ENCODE measurements at places on chromosomes 4 and X.

GRCh38 chrX:64580605-64581004 lies 185.4 kb upstream of the MTMR8 start:
- DNase-seq: no peak

DNA sequence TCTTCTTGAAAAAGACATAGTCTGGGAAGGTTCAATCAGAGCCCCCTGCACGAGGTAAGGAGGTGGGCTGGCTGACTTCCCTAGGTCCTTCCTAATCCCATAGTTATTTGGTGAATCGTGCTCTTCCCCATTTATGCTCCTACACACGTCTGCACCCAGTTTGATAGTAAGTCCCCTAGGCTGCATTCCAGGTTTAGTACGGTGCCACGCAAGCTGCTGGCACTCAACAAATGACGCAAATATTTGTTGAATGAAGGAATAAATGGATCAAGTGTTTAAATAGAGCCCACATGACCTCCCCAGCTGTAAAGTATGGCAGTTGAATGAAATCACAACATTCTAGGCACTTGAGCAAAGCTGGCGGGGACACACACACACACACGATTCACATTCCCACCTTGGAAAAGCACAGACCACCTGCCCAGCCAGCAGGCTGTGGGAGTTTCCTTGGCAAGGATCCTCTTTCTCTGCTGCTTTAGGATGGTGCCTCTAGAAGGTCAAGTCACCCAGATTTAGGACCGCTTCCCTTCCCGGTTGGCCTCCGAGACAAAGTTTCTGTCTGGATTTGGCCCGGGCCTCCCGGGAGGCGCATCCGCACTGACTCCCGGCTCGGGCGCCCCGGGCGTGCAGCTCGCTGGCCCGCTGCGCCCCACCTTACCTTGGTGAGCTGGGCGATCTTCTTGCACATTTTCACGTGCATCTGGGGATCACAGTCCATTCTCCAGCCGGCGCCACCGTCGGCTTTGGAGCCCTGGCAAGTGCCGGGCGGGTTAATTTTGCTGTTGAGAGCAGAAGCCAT lies 721 bp downstream of the FAM184B start:
- DNase-seq: no peak

DNA sequence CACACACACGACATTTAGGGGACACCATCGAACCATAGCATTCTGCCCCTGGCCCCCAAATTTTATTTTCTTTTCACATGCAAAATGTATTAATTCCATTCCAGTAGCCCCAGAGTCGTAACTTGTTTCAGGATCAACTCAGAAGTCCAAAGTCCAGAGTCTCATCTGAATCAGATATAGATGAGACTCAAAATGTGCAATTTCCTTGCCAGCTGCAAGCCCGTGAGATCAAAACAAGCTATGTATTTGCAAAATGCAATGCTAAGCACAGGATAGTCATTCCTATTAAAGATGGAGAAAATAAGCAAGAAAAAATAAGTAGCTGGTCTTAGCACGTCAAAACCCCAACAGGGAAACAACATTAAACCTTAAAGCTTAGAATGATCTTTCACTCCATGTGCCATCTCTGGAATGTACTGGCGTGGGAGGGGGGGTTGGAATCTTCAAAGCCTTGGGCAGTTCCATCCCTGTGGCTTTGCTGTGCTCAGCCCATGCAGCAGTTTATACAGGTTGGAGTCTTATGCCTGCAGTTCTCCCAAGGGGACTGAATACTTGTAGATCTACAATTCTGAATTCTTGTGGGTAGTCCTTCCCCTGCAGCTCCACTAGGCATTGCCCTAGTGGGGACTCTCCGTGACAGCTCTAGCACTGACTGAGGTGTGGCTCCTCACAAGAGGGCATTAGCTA lies 47.7 kb upstream of the SYTL5 start:
- no peak for DNase-seq

- no peak for DNase-seq
Measured at GRCh38 chrX:65586491-65586890, 51.9 kb upstream of the LAS1L start.

- DNase-seq: peak; percentile 11
Measured at GRCh38 chr4:122117743-122118142, 34.4 kb upstream of the BLTP1 start.

DNA sequence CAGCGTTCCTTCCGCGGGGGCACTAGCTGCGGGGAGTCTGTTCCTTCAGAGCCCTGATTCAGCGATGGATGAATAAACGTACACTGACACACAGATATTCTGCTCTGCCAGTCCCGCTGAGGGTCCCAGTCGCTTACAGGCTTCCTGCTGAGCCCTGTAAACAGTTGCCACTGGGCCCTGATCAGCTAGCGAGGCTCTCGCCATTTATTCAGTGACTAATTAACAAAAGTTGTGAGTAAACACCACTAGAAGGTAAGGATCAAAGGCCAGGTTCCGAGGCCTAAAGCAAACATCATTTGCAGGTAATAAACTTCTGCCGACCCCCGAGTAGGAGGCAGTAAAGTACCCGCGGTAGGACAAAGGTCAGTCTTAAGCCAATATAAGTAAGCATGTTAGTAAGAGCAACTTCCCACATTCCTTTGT lies 442.6 kb upstream of the GALNT7 start:
- DNase-seq: no peak

DNA sequence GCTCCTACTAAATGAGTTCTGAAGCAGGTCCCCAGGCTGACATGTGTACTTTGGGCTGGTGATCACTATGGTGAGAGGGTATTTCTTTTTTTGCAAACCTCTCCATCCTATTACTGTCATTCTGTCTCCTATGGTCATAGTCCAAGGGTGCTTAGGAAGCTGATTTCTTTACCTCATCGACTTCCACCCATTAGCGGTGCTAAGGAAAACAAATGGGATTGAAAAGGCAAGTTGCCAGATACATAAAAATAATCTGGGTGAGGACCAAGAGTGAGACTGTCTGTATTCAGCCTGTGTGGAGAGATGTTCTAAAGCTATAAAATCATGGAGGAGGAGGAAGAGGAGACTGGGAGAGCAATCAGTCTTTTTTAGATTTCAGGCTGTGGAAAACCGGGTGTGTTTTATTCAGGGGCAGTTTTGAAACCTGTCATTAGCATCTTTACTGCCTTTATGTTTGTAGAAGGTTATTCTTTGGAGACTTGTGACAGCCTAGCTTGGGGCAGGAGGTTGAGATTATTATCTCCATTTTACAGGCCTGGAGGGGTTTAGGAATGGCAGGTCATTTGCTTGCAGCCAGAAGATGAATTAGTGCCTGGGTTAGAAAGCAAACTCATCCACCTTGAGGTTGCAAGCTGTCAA lies 1.9 kb downstream of the TMEM164 start:
- DNase-seq: no peak

DNA sequence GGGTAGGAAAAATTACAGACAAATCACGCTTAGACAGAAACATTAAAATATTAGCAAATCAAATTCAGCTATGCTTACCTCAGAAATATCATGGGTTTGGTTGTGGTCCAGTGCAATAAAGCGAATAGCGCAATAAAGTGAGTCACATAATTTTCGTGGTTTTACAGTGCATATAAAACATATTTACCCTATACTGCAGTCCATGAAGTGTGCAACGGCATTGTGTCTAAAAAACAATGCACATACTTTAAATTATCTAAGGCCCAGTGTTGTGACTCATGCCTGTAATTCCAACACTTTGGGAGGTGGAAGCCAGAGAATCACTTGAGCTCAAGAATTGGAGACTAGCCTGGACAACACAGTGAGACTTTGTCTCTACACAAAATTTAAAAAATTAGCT lies 195.7 kb upstream of the IL1RAPL1 start:
- DNase-seq: no peak

- no peak for DNase-seq
Measured at GRCh38 chrX:19303256-19303880, 40.4 kb upstream of the PDHA1 start.

GRCh38 chr4:19657856-19658255 lies 593.8 kb upstream of the SLIT2 start:
- DNase-seq: no peak

DNA sequence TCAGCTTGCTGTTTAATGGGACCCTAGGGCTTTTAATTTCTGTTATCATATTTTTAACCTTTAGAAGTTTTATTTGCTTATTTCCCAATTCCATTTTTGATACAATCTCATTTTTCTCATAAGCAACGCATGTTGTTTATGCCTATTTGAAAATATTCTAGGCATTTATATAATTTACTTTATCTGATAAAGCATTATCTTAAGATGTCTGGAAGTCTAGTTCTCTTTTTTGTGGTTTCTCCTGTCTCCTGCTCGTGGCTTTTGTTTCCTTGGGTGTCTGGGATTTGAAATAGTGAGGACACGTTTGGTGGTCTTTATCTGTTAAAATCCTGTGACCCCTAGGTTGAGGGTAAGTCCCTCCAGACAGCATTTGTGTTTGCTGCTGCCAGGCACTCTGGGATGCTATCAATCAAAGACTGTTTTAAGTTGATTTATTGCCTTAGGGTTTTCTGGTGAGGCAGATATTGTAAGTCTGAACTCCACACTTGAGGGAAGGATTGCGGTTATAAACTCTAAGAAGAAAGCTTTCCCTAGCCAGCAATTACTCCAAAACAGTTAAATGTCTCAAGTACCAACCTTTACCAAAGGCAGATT lies 208.0 kb downstream of the PRDM5 start:
- peak; percentile 14 for DNase-seq

DNA sequence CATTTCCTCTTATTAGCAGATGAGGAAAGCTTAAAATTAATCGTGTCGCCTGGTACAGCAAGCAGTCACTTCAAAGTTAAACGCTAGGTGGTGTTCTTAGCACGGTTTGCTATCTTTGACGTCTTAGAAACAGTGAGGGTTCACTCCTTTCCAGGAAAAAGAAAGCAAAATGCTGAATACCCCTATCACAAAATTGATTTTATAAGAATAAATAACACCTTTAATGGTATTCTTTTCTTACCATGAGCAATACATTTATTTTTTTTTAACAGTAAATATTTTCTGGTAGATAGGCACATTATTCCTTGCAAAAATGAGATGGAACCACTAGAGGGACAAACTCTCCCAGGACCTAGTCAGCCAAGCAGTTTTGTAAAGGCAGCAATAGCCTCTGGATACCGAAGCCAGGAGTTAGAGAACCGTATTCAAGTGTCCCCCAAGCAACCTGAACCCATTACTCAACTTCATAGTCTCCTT lies 153.9 kb downstream of the KDR start:
- peak; percentile 81 for DNase-seq

- no peak for DNase-seq
Measured at GRCh38 chrX:150377005-150377404, 13.9 kb downstream of the MAMLD1 start.

DNA sequence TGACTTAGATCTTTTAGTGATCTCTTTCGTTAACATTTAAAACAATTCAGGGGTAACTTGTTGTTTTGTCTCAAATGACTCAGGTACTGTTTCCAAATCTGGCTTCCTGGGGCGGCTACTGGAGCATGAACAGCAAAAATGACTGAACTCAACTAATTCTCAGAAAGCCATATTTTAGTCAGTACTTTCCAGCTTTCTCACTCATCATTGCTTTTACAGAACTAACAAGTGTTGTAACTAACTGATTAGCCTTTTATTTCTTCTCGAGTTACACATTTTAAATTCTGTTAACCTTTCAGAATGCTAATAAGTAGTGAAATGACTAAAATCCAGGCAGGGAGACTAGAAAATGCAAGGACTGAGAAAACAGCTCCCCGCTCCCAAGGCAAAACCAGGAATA lies 55.3 kb downstream of the JADE3 start:
- no peak for DNase-seq

DNA sequence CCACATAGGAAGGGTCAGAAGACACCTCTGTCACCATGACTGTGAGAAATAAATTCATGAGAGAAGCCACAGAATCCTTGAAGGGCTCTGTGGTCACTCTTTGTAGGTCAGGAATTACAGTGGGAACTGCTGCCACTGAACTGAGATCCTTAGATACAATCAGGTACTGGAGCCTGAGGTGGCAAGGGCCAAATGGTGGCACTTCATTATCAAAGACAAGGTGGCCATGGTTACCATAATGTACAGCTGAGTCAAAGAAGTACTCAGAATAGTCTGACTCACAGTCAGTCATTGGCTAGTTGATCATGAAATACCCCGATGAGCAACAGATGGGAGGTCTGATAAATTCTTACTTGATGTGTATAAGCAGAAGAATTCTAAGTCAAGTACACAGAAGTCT lies 131.9 kb downstream of the RTL3 start:
- DNase-seq: no peak

DNA sequence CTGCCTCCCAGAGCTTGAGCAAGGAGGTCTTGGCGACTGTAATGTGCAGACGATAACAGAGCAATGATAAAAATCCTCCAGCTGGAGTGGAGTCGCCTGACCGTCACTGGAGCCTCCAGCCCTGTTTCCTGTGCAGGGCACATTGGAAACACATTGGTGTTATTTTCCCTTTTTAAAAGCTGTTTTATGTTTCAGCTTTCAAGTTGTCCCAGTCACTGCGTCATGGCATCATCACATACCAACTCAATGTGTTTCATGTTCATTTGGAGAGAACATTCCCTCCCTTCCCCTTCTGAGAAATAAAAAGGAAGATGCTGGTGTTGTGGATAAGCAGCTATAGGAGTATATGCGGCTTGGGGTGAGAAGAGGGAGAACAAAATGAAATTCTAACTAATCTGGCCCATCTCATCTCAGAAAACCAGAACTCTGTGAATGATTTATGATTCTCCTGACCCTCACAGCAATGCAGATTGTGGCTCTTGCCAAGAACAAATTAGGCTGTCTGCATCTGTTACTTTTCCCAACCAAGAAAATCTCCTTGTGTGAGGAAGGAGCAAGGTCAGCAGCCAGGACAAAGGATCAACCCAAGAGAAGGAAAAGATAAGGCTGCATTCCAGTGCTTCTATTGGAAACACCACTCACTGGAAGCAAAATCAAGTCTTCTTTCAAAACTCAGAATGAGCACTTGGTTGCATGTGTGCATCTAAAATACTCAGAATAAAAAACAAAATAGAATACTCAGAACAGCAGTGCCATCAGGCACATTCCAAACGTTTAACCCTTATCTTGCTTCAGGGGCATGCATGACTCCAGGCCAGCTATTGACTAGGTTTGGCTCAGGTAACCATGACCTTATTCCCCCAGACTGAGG lies 134.4 kb downstream of the RASL11B start:
- peak; percentile 40 for DNase-seq

DNA sequence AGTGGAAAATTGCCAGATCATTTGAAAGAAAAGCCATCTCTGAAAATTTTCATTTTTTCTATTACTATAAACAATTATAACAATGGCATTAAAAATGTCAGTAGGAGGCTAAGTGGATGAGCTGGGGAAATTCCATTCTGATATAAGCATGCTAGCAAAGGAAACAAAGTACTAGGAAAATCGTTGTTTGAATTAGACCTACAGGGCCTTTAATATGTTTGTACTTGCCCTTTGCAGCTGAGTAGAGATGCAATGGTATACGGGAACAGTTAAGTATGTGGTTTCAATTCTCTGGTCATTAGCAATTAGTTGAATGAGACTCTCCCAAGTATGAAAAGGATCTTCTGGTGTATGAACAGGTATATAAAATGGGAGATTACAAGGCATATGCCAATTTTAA lies 452.2 kb downstream of the PCDH11X start:
- DNase-seq: no peak

GRCh38 chr4:109811707-109812106 lies 3.9 kb upstream of the GAR1 start:
- peak; percentile 59 for DNase-seq

DNA sequence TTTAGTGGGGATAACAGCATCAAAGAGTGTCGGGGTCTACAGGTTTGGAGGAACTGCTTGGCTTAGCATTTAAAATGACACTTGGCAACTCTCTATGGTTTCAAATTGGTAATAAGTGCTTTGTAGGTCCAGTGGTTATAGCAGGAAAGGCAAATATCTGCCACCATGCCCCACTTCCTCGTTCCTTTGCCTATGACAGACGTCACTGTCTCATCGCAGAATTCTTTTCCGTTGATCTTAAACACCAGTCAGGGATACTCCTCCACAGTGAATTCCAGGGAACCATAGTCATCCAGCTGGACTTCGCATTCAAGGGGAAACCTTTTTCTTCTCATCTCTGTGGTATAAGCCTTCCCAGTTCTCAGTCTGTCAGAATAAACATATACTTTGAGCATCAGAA lies 319.1 kb downstream of the GPAT3 start:
- no peak for DNase-seq
